Vagina (tissue), 2 donors: ENCODE measurements at places on chromosomes 3 and 15.
A peak's percentile ranks its signal among the peaks of the same experiment; 100 is the strongest.

DNA sequence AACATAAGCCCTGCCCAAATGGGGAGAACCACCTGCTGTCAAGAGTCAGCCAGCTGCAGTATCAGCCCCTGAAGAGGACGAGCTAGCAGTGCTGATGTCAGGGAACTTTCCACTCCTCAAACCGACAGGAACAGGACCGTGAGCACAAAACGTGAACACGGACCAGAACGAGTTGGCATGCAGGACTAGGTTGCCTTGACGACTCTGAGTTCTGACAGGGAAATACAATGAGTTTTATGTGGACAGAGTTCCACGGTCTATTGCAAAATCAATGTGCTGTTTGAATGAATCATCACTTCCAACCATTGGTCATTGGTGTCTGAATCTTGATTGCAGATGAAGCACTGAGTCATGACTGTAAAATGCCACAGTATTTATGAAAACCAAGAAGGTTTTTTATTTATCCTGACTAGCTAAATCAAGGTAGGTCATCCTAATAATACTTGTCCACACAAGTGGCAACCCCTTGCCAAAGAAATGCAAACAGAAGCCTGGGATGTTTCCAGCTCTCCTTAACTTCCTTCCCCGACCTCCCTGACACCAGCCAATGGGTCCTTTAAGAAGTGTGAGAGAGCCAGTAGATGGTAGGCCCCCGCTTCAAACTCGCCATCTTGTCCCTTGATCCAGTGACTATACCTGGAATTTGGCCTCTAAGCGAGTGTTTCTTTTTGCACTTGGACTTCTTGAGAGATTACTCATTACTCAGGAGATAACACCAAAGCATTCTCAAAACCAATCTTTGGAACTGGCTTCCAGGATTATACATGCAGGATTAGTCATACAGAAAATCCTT is 119.6 kb downstream of the ASB7 start:
- peak; percentile 93 for DNase-seq

DNA sequence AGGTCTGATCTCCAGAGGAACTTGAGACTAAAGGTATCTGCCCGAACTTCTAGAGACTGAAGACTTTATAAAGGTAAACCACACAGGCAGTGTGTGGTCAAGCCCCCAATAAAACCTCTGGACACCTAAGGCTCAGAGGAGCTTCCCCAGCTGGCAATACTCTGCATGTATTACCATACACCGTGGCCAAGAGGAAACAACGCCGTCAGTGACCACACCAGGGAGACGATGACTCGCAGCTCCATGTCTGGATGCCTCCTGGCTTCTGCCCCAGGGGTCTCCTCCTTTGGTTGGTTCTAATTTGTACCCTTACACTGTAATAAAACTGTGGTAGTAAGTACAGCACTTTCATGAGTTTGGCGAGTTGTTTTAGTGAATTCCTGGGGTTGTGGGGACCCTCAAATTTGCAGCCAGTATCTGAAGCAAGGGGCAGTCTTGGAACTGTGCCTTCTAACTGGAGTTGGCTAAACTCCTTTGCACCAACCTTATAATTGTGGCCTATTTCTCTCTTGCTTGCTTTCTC is 32.1 kb upstream of the BCL2L10 start:
- DNase-seq = no peak

GRCh38 chr15:64095795-64096667 is at the start of gene SNX1:
SNX1 (plus strand) TSS chr15:64095982; CDS start chr15:64096014, 32 bp downstream.
- DNase-seq = peak; percentile 97

GRCh38 chr3:102225407-102226132 is 209.2 kb upstream of the ZPLD1 start:
- no peak for DNase-seq

DNA sequence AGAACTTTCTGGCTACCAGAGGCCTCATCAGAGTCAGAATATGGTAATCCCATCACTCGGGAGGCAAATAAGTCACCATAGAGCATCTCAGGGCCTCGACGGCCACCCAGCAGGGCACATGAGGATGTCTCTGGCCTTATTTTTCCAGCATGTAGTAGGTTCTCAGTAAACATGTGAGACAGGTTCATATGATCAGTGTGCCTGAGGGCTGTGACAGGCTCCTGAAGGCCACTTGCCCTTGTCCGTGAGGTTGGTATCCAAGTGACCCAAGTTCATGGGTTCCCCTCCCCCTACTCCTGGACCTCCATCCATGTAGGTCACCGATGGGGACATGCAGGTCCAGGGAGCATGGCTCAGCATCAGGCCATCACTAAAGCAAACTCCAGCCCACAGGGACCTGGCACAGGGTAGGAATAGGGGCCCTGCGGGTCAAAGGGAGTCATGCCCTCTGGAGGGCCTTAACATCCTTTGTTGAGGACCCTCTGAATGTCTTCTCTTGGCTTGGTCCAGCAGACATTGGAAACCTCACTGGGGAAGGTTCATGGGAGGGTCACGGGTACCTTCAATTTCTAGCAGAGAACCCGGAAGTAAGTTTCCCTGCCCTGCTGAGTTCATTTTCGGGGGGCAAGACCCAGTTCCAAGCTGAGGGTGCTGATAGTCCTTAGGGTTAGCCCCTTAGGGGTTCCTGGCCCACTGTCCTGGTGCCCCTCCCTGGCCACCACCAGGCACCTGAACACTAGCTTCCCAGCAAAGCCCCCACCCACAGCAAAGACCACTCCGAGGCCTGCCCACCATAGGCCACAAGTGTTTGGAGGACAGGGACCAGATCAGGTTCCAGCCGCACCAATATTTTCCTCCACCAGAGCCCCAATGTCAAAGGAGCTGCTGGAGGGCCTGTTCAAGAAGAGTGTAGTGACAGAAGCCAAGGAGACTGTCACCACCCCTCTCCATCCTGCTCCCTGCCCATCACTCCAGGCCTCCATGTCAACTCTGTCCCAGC is 61.1 kb downstream of the ZNF445 start:
- DNase-seq = no peak

DNA sequence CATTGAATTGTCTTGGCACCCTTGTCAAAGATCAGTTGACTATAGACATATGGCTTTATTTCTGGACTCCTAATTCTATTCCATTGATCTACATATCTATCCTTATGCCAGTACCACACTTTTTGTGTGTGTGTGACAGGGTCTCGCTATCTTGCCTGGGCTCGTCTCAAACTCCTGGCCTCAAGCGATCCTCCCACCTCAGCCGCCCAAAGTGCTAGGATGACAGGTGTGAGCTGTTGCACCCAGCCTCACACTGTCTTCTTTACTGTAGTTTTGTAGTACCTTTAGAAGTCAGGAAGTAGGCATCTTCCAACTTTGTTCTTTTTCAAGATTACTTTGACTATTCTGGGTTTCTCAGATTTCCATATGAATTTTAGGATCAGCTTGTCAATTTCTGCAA is 24.3 kb downstream of the CDAN1 start:
- no peak for DNase-seq

DNA sequence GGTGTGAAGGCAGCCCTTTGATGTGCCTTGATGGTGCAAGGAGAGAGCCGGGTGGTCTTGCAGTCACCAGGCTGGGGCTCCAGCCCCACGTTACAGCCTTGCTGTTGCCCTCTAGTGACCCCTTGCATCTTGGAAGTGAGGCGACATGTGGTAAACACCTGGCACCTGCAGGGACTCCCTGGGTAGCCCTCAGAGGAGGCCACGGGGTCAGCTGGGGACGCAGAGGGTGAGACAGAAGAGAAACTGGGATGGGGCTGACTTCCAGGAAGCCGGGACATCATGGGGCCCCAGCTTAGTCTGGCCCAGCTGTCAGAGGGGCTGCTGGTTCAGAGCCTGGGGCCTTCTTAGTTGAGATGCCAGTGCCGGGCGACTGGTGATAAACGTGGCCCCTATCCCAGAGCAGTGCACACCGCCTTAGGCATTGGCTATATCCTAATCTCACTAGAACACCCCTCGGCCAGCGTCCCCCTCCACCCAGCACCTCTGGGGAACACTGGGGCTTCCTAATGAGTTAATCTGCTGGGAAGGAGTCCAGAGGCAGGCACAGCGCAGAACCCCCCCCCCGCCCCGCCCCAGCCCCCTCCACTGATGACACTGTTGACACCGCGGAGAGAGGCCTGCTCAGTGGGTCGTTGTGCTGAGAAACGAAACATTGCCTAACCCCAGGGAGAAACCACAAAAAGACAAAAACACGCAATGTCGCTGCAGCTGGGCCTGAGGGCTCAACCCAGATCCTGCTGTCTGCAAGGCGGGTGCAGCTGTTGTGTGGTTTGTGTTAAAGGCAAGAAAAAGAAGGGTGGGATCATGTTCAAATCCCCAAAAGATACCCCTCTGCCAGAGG is 60.5 kb upstream of the KLF13 start:
- DNase-seq = peak; percentile 82

GRCh38 chr3:152385761-152386160 is 117.0 kb downstream of the MBNL1 start:
- DNase-seq = no peak

- DNase-seq = no peak
Observed at GRCh38 chr3:133301731-133302130, 98.1 kb upstream of the BFSP2 start.

DNA sequence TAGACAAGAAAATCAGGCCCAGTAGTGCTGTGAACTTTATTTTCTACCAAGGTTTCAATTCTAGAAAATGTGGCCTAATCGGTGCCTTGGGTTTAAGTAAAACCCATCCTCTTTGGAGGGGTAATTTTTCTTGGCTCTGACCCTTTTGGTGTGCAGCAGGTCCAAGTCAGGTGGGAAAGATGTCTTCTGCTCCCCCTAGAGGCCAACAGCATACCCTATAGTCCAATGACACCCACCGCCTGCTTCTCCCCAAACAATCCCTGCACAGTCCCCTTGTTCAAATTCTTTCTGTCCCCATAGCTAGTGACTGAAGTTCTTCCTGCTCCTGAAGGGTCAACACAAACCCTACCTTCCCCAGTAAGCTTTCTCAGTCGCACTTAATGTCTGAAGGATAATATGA is 261.8 kb upstream of the GOLGA6L4 start:
- no peak for DNase-seq

DNA sequence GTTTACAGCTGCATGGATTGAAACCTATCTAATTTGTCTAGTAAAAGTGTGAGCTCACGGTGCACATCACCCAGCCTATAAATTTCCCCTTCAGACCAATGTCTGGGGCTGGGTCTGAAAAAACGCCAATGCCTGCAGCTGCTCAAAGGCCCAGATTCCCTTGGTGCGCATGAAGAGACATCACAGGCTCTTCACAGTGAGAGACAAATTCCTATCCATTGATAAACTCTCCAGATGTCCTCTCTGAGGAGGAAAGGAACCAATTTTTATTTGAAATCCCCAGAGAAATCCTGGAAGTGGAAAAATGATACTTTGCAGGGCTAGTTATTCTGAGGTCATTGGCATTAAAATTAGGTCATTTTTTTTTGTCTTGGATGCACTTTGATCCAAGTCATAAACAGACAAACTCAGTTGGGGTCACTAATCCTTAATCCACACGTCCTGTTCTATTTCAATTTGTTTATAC is 360.5 kb downstream of the EPHA3 start:
- no peak for DNase-seq

- no peak for DNase-seq
Observed at GRCh38 chr3:140762746-140763145, 84.9 kb downstream of the TRIM42 start.

DNA sequence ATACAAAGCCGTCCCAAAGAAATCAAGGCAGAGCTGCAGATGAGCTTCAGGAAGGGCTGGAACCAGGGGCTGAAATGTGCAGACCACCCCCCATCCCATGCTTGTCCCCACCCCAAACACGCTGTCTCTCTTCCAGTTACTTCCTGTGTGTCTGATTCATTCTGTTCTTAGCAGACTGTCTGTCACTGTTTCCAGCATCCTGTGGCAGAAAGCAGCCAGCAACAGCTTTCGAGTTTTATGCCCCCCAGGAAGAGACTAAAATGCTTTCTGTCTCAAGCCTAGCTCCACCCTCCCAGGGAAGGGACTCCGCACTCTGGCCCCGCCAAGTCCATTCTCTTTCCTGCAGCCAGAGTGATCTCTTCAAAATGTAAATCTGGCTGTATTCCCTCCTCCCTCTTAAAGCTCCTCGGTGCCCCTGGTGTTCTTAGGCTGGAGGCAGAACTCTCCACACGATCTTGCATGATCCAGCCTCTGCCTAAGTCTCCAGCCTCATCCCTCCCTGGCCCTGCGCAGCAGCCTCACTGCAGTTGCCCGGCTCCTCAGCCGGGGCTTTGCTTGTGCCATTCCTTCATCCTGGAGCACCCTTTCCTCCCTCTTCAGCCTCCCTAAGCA is 41.5 kb downstream of the HRH1 start:
- DNase-seq = no peak

- DNase-seq = no peak
Observed at GRCh38 chr3:14358426-14359211, 43.8 kb upstream of the SLC6A6 start.

DNA sequence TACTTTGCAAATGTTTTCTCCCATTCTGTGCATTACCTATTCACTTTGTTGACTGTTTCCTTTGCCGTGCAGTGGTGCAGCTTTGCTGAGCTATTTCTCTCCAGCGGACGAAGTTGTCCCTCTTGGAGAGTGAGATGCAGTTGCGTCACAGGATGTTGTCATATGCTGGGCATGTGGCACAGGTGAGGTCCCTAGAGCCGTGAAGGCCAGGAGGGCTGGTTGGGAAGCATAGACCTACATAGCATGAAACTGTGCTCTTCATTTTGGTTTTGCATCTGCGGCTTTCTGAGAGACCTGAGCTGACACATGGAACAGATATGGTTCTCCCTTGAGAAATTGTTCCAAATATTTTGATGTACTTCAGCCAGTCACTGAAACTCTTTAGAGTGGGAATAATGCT is 108.5 kb downstream of the CACNA1D start:
- DNase-seq = peak; percentile 10

- DNase-seq = no peak
Observed at GRCh38 chr3:180278583-180279188, 241.9 kb upstream of the PEX5L start.

- no peak for DNase-seq
Observed at GRCh38 chr3:139236336-139236735, 107.5 kb upstream of the MRPS22 start.

- DNase-seq = no peak
Observed at GRCh38 chr15:63752075-63752684, 81.6 kb downstream of the HERC1 start.

- DNase-seq = no peak
Observed at GRCh38 chr3:16253601-16254000, 11.1 kb downstream of the DPH3 start.

GRCh38 chr3:192750201-192750600 is 22.9 kb upstream of the FGF12 start:
- DNase-seq = no peak

DNA sequence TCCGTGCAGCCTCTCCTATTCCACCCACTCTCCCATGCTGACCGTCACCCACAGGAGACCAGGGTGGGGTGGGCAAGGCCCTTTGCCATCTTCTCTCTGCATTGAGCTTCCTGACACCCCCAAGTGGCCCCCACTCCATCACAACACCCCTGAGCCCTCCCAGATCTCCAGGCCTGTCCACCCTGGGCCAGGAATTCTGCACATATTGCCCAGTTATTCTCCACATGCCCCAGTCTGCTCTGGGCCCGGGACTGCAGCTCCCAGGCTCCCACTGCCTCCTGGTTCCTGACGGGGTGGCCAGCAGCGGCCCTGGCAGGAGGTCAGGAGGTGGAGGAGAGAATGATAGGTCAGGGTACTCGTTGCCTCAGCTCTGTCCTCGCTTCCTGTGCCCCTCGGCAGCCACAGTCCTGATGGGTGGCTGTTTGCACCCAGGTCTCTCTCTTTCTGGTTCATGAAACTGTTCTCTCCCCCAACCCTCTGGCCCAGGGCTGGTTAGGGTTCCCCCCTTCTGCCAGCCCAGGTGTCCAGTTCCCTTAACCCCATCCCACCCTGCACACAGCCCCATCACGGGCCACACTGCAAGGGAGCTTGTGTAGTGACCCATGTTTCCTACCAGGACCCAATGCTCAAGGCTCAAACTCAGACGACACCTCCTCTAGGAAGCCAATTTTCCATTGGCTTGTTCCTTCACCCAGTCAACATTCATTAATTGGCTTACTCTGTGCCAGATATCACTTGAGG is 47.3 kb downstream of the IQSEC1 start:
- DNase-seq = no peak
